Left lung (tissue), 14 donors: ENCODE measurements at places on chromosomes 11 and 22. TPM values are rescaled to one million over a fixed set of nuclear protein-coding genes. Genes with fewer than 3 reads are reported as not detected.

DNA sequence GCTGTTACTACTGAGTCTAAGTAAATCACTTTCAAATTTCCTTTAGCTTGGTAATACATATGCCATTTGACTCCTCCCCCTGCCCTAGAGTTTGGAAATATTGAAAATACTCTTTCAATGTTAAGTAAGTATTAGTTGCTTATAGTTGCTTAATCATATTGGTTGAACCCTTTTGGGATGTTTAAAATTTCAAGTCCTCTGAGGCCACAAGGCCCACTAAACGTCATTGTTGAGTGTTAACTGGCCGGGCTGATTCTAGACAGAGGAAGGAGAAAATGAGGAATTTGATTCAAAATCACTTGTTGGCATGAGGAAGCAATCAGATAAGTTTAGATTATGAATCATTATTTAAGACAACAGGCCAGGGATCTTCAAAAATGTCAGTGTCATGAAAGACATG is 8.5 kb downstream of the NAV2 start:
- DNase-seq: no peak

DNA sequence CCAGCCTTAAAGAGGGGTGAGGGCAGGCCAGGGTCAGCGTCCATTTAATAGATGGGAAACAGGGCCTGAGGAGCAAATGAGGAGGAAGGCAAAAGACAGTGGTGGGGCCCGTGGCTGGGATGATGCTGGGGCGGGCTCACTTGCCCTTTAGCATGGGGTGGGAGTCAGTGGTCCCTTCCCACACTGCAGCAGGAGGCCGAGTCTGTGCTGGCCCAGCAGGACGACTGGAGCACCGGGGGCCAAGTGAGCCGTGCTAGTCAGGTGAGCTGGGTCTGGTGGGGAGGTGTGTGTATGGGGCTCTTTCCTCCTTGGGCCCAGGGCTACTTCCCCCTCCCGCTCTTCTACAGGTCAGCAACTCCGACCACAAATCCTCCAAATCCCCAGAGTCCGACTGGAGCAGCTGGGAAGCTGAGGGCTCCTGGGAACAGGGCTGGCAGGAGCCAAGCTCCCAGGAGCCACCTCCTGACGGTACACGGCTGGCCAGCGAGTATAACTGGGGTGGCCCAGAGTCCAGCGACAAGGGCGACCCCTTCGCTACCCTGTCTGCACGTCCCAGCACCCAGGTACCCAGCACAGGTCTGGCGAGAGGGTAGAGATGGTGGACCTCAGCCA is 12.8 kb downstream of the SCYL1 start:
- no peak for DNase-seq

DNA sequence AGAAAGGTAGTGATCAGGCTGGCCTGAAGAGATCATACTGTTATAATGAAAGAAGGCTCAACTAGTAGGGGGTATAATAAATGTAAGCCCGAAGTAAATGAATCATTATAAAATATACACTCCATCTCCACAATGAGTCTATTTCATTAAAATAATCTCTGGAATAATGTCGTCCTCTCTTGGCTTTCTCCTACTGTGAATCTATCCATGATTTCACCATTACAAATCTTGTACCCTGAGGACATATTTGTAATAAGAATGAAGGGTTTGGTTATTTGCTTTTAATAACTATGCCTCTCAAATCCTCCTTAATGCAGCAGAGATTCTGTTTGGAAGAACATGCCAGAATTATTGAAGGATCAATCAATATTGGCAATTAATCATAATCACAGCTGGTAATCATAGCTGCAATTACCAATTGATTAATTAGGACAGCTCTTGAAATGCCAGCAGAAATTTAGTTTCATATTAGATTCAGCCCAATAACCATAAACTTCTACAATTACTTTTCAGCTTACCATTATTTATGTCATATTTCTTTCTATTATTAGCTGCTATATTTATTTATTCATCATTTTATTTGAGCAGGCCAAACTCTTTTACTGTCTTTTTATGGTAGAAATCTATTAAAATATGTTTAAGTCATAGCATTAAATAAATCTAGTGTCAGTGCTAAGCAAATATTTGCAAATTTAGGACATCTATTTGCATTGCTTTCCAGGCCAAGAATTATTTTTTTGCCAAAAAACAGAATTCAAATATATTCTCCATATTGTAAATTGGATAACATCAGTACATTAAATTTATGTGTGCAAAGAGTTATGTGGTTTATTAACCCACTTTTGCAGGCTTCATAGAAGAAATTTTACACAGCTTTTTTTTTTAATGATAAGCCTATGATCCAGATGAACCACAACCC is 588.4 kb upstream of the LRRC4C start:
- no peak for DNase-seq

Gene KDM4E
- polyA plus RNA-seq: 0.27 TPM
